Activated CD4-positive, alpha-beta T cell treated with anti-CD3 and anti-CD28 coated beads for 1 hour (primary cell): ENCODE measurements at places on chromosomes 5 and 9.

- no peak for DNase-seq
Measured at GRCh38 chr5:107518190-107518589, 152.5 kb downstream of the EFNA5 start.

- no peak for DNase-seq
Measured at GRCh38 chr5:115414406-115415142, 118.1 kb upstream of the CCDC112 start.

- no peak for DNase-seq
Measured at GRCh38 chr9:87227456-87227855, 270.2 kb upstream of the DAPK1 start.

DNA sequence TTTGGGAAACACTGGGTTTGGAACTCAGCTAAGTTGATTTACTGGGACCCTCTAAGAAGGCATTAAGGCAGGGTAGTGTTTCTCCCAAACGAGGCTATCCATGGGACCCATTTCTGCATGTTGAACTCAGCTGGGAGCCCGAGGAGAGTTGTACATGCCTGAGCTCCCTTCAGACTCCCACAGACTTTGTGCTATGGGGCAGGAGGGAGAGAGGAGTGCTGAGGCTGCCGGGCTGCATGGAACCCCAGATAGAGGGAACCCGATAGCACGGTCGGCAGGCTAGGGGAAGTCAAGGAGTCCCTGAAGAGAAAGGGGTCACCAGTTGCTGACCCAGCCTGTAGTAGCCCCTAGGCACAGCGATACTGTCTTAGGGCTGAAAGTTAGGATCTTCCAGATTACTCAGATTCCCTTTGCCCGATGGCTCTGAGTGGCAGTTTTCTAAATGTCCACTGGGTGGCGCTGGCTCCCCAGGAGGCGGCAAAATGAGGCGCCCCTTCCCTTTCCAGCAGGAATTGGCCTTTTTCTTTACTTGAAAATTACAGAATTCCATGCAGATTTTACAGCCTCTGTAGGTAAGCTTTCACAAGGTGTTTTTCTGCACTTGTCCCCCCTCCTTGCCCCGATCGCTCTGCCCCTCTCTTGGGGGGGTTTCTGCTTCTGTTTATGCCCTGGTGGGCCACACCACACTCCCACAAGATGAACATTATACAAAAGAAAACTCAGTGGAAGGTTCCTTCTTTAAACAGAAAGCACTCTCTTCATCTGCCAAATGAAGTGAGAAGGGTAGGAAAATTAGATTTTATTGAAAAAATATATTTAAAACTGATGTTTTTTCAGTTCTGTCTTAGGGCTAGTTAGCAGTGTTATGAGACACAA, 17.8 kb downstream of the NANS start:
- DNase-seq, result peak; percentile 52

DNA sequence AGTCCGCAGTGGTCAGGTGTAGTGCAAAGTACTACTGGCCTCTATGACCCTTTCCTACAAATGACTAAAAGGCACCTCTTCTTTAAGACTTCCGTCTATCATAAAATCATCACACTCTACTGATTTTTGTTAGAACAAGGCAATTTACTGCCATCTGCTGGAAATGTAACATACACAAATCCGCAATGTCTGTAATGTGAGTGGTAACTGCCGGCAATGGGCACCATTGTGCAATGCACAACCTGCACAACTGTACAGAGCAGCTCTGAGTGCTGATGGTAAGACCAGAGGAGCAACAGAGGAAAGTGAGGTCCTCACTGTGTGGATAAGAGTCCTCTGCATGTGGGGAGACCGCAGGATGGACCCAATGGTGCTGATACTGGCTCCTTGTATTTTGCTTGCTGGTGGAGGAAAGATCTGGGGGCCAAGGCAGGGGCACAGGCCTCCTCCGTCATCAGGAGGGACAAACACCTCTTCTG, 103.7 kb downstream of the ATPSCKMT start:
- no peak for DNase-seq

DNA sequence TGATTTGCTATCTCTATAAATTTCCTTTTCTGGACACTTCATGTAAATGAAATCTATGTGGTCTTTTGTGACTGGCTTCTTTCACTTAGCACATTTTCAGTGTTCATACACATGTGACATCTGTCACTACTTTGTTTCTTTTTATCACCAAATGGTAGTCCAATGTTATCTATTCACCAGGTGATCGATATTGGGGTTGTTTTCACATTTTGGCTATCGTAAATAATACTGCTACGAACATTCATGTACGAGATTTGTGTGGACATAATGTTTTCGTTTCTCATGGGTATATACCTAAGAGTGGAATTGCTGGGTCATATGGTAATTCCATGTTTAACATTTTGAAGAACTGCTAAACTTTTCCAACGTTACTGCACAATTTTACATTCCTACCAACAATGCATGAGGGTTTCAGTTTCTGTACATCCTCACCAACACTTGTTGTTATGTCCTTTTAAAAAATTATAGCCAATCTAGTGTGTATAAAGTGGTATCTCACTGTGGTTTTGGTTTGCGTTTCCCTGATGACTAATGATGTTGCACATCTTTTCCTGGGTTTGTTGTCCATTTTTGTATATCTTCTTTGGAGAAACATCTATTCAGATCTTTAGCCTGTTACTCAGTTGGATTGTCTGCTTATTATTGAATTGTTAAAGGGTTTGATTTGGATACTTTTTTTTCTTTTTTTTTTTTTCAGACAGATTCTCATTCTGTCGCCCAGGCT, 263.0 kb downstream of the PDZD2 start:
- DNase-seq, result no peak

- no peak for DNase-seq
Measured at GRCh38 chr9:87678650-87679355, 47.1 kb upstream of the CTSL start.

DNA sequence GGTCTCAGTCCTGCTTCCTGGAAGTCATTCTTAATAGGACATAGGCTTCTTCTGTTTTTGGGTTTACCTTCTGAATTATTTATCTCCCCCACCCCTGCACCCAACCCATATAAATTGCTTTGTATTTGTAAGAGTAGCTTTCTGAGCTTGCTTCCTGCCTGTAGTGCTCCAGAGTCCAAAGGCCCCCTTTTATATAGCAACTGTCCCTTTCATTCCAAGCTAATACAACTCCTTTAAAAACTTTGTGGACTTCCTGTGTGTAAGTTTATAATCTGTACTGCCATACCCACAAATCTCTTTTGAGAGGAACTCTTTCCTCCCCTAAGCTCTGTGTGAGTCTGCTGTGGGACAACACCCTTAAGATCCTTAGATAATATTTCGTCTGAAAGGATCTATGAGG, 7.8 kb downstream of the JAK2 start:
- DNase-seq, result no peak

- DNase-seq, result no peak
Measured at GRCh38 chr9:98831696-98832095, 24.2 kb downstream of the GALNT12 start.

- no peak for DNase-seq
Measured at GRCh38 chr5:179300581-179301180, 44.6 kb downstream of the ADAMTS2 start.

DNA sequence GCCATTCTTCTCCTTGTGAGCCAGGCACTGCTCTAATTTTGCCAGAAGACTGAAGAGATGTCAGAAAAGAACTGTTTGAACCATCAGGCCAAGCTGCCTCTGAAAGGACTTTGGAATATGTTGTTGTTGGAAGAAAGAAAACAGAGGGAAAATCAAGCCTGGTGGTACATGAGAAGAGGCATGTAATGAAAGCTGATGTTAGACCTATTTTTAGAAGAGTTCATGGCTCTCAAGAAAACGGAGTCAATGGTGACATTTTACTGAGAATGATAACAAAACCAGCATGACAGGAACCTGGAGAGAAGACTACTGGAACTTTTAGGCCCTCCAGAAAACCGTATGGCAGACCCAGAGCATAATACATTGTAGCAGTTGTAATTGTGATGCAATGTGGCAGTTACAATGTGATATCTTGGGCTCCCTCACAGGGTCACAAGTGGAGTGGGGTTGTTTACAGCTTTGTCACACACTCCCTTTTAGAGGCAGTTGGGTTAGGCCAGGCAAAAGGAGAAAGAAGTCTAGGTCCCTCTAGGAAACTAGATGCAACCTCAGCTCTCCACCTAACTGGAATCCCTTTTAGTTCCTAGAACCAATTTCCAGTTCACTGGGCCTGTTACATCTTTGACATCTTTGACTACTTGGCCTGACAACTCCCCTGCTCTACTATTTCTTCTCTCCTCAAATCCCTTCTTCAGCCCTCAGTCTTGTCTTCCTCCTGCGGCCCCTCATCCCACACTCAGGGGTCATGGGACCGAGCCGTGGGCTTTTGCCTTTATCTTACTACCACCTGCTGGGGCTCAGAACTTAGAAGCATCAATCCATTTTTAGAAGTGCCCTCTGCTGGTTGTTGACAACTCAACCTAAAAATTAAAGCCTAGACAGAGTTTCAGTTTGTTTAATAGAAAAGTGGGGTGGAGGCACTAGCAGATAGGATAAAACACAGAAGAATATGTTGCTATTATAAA, 61.2 kb upstream of the JAK2 start:
- no peak for DNase-seq

- peak; percentile 46 for DNase-seq
Measured at GRCh38 chr9:133238851-133239532, 29.9 kb upstream of the OBP2B start.

DNA sequence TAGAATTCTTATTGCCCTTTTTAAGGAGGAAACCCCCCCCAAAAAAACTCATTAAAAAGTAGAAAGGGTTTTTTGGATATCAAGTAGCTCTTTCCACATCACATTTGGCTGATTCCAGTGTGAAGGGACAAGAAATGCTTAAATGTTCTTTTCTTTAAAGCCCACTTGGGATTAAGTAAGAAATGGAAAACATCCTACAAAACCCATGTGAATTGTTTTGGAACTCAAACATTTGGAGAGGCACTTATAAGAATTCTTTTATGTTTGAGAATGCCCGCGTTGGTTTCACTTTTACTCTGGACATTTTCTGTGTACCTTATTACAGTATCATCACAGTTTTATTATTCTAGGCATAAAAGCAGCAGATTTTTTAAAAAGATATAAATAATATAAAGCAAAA, 301.1 kb upstream of the ACTBL2 start:
- DNase-seq, result no peak

DNA sequence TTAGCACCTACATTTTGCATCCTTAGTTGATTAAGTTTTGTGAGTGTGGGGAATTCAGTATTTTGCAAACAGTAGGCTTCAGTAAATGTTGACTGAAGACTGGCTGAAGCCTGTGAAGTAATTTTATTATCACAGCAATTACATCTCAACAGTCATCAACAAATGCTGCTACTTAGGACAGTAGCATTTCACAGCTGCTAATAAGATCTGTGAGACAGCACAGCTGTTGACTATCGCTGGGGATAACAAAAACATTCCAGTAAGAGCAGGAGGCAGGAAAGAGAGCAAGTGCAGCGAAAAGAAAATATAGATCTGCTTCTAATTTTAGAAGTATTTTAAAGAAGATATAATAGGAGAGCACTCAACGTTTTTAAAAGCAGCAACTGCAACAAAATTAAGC, 117.3 kb upstream of the FGF10 start:
- DNase-seq, result no peak

DNA sequence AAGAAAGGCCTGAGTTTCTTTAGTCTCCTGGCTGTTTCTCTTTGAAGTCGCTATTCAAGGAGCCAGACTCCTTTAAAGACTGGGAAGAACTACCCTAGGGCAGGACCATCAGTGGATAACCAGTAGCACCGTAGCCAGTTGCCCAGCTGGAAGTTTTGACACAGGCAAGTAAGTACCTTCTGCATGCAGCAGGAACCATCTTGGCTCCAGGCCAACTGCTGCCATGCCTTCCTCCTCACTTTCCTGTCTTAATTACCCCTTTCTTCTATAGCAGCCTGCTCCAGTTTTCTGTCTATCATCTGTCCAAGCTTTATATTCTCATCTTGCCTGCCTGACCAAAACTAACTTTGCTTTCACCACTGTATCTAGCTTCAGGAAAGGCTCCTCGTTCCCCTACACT, 149.7 kb upstream of the SV2C start:
- no peak for DNase-seq

- no peak for DNase-seq
Measured at GRCh38 chr5:77423022-77423750, 68.9 kb downstream of the WDR41 start.
